Osteocyte (in vitro differentiated cells): ENCODE measurements at places on chromosomes 6 and 20. TPM values are rescaled to one million over a fixed set of nuclear protein-coding genes. Genes with fewer than 3 reads are reported as not detected.

TPD52L1 gene
- total RNA-seq: 7.2 and 9.9 TPM in 2 replicates

AGPAT4 gene
- total RNA-seq: 8.3 and 10.1 TPM in 2 replicates

TSPYL4 gene
- 29.6 and 32.6 TPM in 2 replicates for total RNA-seq

- no peak for DNase-seq
Observed at GRCh38 chr20:42444799-42445198, 744.9 kb downstream of the PTPRT start.

GRCh38 chr6:6546318-6547109 lies 42.0 kb upstream of the LY86 start:
- DNase-seq: peak; percentile 85

GRCh38 chr20:37734228-37734985 lies 40.6 kb downstream of the CTNNBL1 start:
- DNase-seq: no peak

- no peak for DNase-seq
Observed at GRCh38 chr6:4370066-4370465, 234.7 kb upstream of the ECI2 start.
